ENCODE measurements at places on chromosomes 12 and 14.

- no peak for DNase-seq
Observed at GRCh38 chr14:54050759-54051158, 94.1 kb upstream of the BMP4 start.

GRCh38 chr14:88502740-88503139 lies 52.1 kb downstream of the PTPN21 start:
- DNase-seq: no peak

DNA sequence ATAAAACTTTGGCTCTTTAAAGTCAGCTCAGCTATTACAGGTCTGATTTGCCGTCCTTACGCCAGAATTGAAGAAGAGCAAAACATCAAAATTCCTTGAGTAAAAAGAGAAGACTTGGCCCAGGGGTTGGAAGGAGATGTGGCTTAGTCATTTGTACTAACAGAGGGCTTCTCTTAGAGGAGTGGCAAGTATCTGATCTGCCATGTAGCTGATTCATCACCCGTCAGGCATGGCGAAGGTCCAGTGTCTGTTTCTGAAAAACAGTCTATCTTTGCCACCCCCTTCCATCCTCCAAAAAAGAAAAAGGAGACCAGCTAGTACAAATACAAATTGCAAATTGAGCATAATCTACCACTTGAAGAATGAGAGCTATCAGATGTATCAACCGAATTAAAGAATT lies 91.9 kb downstream of the RAD52 start:
- DNase-seq: peak; percentile 54

DNA sequence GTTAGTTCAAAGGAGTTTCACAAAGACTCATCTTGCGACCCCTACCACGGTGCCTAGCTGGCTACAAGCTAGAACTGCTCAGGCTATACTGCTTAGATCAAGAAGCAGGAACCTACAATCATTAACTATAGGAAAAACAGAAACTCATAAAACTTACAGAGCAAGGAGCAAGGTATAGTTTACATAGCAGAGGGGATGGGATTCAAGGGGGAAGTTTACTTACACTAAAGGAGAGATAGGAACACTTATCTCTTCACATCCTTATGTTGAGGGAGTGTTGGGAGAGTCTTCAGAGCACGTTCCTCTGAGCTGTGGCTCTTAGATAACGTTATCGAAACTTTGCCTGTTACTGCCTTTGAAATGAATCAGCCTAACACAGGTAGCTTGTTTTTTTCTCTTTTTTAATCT lies 58.1 kb downstream of the FSCB start:
- DNase-seq: no peak

DNA sequence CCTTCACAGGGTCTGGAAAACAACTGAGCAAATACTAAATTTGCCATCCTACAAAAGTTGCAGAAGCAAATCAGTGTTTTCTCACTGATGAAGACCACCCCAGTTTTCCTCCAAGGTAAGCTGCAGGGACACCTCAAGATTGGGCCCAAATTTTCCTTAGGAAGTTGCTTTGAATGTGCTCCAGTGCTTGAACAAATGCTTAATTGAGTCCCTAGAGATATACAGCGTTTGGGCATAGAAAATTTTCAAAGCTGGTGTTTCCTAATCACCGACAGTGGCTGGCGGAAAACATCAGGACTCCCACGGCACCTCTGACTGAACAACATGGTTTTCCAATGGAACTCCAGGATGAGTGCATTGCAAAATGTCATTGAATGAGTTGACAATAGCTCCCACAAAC lies 92.5 kb upstream of the HMGA2 start:
- no peak for DNase-seq

- DNase-seq: peak; percentile 88
Observed at GRCh38 chr14:103423050-103423461, 37.8 kb downstream of the MARK3 start.

- DNase-seq: no peak
Observed at GRCh38 chr14:61108496-61109141, 127.6 kb downstream of the SLC38A6 start.

- no peak for DNase-seq
Observed at GRCh38 chr14:36747411-36748184, 85.9 kb downstream of the PAX9 start.

- no peak for DNase-seq
Observed at GRCh38 chr12:114697243-114697716, 13.3 kb upstream of the TBX3 start.

DNA sequence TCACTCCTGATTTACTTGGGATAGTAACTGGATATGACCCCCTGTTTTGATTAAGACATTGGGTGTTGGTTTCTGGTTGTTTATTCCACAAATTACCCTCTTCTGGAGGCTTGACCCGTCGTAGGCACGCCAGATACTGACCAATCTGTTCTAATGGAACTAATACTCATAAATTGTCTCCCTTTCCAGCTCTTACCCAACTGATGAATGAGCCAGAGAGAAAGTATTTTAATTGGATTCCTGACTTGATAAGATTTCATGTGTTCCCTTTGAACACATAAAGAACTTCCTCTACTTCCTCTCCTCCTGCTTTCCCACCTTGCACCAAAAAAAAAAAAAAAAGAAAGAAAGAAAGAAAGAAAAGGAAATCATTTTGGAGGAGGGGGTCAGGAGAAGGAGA lies 340.9 kb downstream of the PCNX1 start:
- no peak for DNase-seq

DNA sequence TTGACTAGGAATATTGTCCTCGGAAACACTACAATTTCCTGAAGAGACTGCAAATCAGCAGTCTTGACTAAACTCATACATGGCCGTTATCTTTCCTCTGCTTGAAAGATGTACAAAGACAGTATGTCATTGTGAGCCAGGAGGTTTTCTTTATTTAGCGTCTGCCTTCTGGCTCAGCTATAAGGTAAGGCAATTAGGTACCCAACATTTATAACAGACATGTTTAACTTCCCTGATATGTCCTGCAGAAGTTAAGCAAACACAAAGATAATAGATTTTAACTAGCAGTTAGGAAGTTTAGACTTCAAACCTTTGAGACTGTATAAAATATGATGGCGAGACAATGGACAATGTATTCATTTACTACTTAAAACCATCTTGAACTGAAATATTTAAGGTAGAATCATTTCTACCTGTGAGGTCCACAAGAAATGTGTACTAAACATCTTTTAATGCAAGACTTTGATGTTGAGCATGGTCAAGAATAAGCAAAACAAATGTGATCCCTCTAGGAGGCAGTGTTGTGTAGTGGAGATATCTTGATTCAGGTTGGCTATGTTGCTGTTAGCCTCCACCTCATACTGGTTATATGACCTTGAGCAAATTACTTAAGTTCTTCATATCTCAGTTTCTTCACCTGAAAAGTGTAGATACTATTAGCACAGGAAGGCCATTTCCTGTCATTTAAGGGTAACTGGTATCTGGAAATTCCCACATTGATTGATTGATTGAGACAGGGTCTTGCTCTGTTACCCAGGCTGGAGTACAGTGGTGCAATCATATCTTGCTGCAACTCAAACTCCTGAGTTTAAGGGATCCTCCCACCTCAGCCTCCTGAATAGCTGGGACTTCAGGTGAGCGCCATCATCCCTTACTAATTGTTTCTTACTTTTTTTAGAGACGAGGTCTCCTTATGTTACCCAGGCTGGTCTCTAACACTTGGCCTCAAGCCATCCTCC lies 96.3 kb upstream of the EEA1 start:
- DNase-seq: peak; percentile 55

DNA sequence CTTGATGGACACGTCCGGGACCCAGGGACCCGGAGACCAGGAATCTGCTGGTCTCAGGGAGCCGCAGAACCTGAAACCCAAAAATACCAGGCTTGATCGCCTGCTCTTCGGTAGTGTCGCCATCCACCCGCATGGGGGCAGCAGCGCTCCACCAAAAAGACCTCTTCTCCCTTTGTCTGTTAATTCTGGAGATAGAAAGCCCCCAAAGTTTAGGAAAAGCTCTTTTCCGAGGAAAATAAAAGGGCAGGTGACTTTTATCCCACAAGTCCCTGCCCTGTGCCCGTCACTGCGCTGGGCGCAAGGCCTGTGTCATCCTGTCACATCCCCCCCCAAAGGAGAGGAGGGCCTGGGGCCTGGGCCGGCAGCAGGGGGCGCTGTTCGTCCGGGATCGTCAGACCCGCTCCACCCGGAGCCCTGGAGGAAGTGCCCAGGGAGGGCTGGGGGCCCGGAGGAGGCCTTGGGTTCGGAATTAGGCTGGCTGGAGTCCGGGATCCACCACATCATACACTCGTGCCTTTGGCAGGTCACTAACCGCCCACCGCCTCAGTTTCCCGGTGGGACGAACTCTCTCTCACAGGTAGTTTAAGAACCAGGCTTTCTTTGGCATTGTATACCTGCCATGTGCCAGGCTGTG lies 31.9 kb downstream of the DAD1 start:
- peak; percentile 71 for DNase-seq

GRCh38 chr12:109140560-109140959 lies 24.2 kb downstream of the ACACB start:
- no peak for DNase-seq

DNA sequence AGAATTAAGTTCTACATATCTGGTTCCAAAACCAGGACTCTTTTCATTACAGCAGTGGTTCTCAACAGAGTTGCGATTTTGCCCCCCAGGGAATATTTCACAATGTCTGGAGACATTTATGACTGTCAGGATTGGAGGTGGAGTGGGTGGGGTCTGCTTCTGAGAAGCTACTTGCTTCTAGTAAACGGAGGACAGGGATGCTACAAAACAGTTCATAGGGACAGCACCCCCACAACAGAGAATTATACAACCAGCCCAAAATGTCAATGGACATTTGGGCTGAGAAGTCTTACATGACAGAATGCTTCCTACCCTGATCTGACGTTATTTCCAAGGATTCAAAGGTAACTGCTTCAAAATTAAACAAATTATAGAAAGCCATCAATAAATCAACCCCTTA lies 739 bp upstream of the SPATA7 start:
- DNase-seq: peak; percentile 2

GRCh38 chr12:122995503-122996187 lies 15.2 kb downstream of the ARL6IP4 start:
- DNase-seq: no peak

DNA sequence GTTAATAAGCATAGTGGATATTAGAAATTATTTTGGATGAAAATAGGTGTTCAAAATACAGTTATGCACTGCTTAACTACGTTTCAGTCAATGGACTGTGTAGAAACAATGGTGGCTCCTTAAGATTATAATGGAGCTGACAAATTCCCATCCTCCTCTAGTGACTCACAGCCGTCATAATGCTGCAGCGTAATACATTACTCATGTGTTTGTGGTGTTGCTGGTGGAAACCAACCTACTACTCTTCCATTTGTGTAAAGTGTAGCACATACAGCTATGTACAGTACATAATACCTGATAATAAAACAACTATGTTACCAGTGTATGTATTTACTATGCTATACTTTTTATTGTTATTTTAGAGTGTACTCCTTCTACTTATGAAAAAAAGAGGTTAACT lies 111.2 kb upstream of the TMCC3 start:
- DNase-seq: peak; percentile 89

- peak; percentile 78 for DNase-seq
Observed at GRCh38 chr12:4269279-4269991, 4.1 kb upstream of the CCND2 start.

- peak; percentile 69 for DNase-seq
Observed at GRCh38 chr14:52835122-52835903, 43.9 kb upstream of the GNPNAT1 start.

DNA sequence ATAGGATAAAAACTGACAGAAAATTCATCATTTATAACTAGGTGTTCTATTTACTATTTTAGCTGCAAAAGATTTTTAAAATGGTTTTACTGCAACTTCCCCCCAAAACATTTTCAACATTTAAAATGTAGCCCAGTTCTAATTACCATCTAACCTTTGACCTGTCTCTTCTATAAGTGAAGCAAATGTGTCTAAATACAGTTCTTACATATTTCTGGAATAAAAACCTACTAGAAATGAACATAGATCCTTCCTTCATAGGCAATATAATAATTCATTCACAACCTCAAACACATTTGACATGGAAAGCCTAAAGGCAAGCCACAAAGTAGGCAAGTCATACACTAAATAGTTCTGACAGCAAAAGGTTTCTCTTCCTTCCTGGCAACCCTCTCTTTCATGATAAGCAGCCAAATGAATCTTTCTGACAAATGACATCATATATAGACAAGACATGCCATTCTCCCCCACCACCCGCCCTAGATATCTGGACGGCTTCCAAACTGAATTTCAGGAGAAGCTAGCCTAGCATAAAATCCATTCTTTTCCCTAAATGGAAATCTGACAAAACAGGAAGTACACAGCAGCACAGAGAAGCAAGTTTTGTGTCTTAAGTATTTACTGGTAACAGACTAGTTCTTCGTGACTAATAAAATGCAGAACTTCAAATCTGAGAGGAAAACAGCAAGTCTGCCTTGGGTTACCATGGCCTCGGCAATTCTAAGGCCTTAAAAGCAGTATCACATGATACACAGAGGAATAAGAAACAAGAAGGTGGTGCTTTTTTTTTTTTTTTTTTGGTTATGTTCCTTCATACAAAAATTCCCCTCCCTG lies 17.2 kb upstream of the ARID4A start:
- peak; percentile 95 for DNase-seq
